ENCODE measurements at places on chromosomes 4 and X.

DNA sequence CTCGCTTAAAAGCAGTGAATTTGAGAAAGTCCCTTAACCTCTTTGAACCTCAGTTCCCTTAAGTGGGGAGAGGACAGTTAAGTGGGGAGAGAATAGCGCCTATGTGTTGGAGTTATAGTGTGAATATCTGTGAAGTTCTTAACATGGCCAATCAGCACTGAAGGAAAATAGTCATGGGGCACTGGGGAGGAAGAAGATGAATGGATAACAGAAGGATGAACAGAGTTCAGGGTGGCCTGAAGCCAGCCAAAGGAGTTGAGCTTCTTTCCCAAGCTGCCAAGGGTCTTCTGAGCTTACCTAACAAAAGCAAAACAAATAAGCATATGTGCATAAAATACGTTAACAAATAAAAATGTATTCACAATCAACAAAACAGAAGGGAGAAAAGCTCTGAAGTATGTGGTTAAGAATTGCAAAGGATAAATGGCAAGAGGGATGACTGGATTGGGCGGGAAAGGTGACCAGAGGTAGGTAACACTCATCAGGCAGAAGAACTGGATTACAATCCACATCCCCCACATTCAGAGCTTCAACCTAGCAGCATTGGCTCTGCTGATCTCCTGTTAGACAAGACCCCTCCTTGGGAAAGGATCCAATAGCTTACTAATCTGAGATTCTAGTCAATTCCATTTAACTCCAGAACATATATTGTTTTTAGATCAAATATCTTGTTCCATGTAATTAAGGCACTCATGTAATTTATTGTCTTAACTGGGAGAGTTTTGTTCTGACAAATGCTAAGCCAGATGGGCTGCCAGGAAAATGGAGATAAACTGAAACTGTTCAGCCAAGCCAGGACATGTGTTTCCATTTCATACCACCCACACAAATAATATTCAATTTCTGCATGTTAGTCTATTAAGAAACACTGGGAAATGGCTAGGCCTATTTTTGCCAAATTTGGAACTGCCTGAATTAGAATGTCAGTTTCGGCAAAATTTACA is 221.2 kb downstream of the LDB2 start:
- DNase-seq = no peak

GRCh38 chr4:53854991-53855568 is 209.3 kb downstream of the CHIC2 start:
- DNase-seq = no peak

GRCh38 chrX:80511969-80512760 is 91.9 kb downstream of the TENT5D start:
- no peak for DNase-seq

DNA sequence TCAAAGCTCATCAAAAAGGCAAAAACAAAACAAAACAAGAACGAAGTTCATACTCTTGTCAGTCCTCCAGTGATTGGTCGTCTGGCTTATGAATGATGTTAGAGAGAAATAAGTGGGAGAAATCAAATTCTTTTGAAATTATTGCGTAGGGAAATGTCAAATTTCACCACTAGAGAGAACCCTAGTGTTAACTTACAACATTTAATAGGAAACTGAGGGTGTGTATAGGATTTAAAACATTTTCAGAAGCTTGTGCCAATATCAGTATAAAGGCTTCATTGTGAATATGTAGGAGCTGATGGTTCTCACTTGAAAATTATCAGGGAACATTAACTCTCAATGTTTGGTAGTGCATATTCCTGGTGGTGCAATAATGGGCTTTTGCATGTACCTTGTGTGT is 17.4 kb downstream of the ADH6 start:
- no peak for DNase-seq

DNA sequence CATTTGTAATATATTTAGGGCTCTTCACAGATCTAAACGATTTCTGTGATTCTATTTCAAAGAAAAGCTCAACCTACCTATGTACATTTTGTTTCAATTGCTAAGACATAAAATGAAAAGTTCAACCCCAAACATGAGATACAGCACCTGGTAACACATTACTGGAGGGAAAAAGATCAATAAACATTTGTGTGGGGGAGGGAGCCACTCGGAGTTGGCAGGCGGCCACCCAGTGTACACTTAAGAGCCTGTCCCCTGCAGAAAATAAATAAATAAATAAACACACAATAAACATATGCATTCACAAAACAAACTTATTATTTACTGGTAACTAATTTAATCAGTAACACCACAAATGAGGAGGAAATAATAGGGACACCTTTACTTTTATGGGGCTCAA is 19.3 kb downstream of the PRSS48 start:
- DNase-seq = no peak

Data from NCI-H82 (cell line).